Neural progenitor cell (in vitro differentiated cells): ENCODE measurements at places on chromosomes 3 and 15.
A peak's percentile ranks its signal among the peaks of the same experiment; 100 is the strongest.

DNA sequence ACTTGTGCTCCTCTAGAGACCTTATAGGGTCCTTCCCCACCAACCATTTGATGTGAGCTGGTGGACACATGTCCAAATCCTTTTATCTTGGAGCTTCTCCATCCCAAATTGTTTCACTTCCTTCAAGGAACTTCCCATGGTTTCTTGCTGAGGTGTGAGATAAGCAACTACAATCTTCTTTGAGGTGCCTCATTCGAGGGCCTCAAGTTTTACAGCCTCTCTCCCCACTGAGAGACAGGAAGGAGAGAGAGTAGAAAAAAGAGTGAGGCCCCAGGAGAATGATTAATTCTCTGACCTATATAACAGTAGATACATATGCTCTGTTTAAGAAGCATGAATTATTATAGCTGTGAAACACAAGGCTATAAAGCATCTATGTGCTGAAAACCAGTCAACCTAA lies 70.5 kb downstream of the SUMF1 start:
- no peaks in the 10 kb centered on the region for H3K27me3 ChIP-seq
- H3K27ac ChIP-seq = no peak overlapping the region
- no peaks in the 10 kb centered on the region for H3K36me3 ChIP-seq
- no peak overlapping the region for H3K4me3 ChIP-seq
- no peaks in the 10 kb centered on the region for H3K4me1 ChIP-seq
- DNase-seq = no peak

GRCh38 chr3:37715358-37715757 lies 146.3 kb upstream of the CTDSPL start:
- no peaks in the 10 kb centered on the region for H3K27me3 ChIP-seq
- DNase-seq = no peak
- peaks cover 10% of the 10 kb centered on the region for H3K4me1 ChIP-seq
- no peak overlapping the region for H3K4me3 ChIP-seq
- no peaks in the 10 kb centered on the region for H3K36me3 ChIP-seq

GRCh38 chr15:88747111-88747510 lies 56.1 kb upstream of the ACAN start:
- no peak overlapping the region for H3K27ac ChIP-seq
- H3K4me1 ChIP-seq = peaks cover 5% of the 10 kb centered on the region
- DNase-seq = no peak
- no peaks in the 10 kb centered on the region for H3K36me3 ChIP-seq
- no peaks in the 10 kb centered on the region for H3K27me3 ChIP-seq
- no peak overlapping the region for H3K4me3 ChIP-seq

- H3K4me3 ChIP-seq = no peak overlapping the region
- no peak overlapping the region for H3K27ac ChIP-seq
- no peaks in the 10 kb centered on the region for H3K27me3 ChIP-seq
- peaks cover 3% of the 10 kb centered on the region for H3K36me3 ChIP-seq
- DNase-seq = peak; percentile 69
Measured at GRCh38 chr15:43376017-43376705, 5.3 kb downstream of the TUBGCP4 start.

DNA sequence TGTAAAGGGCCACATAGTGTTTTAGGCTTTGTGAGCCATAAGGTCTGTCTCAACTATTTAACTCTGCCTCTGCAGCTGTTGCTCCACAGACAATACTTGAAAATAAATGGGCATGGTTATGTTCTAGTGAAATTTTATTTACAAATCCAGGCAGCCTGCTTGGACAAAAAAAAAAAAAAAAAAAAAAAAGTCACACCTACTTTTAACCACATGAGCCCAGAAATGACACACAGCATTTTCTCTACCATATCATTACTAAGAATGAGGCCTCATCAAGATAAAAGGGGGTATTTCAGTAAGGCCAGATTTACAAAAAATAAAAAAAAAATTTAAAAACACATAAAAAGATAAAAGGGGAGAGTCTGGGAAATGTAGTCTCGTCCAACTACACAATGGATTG lies 1.7 kb upstream of the NGLY1 start:
- H3K36me3 ChIP-seq = no peaks in the 10 kb centered on the region
- no peak overlapping the region for H3K27ac ChIP-seq
- no peak overlapping the region for H3K4me3 ChIP-seq
- H3K27me3 ChIP-seq = peaks cover 7% of the 10 kb centered on the region

DNA sequence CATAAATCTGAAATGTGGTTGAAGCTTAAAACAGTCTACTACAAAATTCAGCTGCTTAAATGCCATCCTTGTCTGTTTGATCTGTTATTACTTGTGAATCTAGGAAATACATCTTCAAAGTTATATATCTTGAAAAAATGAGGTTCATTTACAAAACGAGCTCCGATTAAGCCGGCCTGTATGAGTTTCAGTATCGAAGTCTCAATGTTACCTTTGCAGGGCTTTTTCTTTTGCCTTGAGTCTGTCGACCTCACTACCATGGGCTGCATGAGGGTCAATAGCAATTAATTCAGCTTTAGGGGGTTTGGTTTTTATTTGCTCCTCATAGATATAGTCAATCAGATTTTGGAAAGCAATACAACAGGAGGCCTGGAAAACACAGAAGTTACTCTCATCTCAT lies 23.2 kb downstream of the ERICH6 start:
- H3K4me1 ChIP-seq = no peaks in the 10 kb centered on the region
- H3K27me3 ChIP-seq = no peaks in the 10 kb centered on the region
- H3K27ac ChIP-seq = no peak overlapping the region
- no peak for DNase-seq
- H3K4me3 ChIP-seq = no peak overlapping the region
- peaks cover 2% of the 10 kb centered on the region for H3K36me3 ChIP-seq

- H3K4me3 ChIP-seq = no peak overlapping the region
- H3K36me3 ChIP-seq = no peaks in the 10 kb centered on the region
- no peaks in the 10 kb centered on the region for H3K27me3 ChIP-seq
- no peak overlapping the region for H3K27ac ChIP-seq
Measured at GRCh38 chr15:76625267-76625666, 279.9 kb downstream of the SCAPER start.
